ENCODE measurements at places on chromosomes 7 and 10.
A peak's percentile ranks its signal among the peaks of the same experiment; 100 is the strongest.

DNA sequence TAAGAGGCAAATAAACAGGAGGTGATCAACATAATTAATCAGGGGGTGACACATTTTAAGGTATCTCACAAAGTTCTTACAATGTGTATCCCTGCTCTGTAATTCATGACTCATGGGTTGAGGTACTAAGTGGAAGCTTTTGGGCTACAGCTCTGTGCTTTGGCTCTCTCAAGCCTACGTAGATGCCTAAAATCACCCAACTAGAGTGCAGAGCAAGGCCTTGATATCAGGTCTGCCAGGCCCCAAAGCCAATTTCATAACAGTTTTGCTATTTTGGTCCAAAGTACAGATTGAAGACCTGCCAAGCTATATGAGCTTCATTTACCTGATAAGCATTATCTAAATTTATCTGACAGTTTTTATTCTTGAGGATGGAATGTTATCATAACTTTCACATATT lies 175.3 kb upstream of the BET1 start:
- no peak for DNase-seq

DNA sequence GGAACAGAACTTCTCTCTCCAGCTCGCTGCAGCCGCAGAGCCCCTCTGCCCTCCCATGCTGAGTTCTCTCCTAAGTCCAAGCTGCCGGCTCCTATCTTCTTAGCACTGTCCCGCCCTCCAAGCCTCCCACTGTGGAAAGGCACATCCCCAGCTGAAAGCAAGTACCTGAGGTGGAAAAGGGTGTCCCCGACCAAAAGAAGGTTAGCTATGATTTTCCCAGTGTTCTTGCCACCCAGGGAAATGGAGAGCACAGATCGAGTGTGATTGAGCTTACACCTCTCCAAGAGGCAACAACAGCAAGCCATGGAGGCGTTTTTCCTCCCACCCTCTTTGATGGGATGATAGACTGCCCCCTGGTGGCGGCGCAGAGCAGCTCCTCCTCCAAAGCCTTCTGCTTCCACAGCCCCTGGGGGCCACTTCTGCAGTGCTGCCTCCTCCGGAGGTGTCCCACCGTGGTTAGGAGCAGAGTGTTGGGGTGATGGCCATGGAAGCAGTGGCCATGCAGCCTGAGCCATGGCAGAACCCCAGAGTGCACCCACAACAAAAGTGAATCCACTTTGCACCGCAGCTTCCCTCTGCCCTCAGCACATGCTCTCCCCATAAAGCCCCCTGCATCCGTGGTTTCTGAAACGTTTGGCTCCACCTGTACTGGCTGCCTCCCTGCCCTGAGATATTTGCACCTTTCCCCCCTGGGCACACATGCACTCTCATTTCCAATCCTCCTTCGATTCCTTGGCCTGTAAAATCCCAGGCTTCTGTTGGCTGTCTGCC lies 143.1 kb upstream of the STK17A start:
- peak; percentile 37 for DNase-seq

DNA sequence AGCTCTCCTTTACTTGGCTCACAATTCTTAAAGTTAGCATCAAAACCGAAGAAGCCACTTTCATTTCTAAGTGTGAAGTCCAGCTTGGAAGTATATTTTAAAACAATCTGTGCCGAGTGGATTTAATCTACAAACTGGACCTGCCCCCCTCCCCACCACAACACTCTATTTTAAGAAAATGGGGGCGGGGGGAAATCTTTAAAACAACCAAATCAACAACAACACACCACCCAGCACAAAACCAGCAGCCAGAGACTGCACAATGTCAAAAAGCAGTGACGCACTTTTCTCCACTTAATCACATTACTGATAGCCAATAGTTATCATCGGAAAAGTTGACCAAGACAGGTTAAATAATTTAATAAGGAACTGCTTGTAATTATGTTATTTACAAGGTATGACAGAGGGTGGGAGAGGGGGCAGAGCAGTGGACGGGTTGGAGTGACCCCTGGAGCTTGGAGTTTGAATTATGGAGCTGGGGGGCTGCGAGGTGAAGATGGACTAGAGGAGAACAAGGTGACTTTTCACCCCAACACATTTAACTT lies 2.8 kb downstream of the EBF3 start:
- no peak for DNase-seq

DNA sequence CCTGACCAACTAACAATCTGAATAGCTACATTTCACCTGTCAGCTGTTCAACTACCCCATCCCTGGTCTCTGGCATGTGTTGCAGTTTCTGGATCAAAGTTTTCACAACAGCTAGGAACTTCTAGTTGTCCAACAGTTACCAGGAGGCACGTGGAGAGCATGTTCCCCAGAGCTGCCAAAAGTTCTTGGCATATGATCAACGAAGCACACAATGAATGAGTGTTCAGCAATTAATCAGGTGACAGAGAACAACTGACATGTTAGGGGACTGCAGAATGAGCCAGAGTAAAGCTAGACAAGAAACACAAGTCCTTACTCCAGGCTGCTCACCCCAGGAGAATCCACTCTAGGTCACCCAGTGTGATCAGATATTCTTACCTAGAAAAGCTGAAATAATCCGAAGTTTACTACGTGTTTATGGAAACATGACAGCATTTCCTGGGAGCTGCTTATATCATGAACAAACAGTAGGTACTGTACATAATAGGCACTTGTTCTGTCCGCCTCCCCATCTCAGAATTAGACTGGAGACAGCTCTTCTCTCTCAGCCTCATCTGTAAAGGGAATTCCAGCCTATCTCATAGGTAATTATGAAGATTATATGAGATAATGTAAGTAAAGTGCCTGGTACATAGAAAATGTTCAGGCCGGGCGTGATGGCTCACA lies 50.6 kb downstream of the ZNF438 start:
- peak; percentile 91 for DNase-seq

- no peak for DNase-seq
Measured at GRCh38 chr7:919114-919442, 35.4 kb downstream of the ADAP1 start.

DNA sequence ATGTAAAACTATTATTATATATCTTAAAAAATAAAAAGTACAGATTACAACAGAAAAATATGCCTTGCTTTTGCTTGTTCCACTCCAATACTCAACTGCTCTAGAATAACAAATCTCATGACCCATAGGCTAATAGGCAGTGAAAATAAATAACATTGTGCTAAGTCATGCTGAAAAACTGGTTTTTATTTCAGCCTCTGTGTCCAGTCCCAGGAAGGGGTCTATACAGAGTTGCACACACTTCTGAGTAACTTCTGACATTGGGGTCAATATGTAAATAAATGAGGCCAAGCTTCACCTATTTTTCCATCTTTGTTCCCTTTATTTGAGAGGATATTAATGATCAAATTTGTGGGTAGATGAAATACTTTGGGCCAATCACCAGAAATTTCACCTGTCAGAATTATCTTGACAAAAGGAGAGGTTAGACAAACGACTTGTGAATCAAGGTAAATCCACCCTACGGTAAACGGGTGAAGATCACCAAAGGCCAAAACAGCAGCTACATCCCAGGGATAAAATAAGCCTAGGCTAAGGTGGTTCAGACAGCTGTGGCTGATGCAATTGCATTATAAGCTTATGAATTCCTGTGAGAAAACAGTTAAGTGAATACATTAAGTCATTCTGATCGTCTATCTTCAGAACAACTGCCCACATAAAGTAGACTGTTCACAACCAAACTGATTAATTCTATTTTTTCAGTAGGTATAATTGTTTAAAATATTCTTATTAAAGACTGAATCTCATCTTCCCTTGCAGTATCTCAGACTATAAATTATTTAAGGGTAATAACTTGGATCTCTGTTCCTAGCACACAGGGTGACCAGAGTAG lies 87.5 kb downstream of the UBE2H start:
- DNase-seq, result no peak

DNA sequence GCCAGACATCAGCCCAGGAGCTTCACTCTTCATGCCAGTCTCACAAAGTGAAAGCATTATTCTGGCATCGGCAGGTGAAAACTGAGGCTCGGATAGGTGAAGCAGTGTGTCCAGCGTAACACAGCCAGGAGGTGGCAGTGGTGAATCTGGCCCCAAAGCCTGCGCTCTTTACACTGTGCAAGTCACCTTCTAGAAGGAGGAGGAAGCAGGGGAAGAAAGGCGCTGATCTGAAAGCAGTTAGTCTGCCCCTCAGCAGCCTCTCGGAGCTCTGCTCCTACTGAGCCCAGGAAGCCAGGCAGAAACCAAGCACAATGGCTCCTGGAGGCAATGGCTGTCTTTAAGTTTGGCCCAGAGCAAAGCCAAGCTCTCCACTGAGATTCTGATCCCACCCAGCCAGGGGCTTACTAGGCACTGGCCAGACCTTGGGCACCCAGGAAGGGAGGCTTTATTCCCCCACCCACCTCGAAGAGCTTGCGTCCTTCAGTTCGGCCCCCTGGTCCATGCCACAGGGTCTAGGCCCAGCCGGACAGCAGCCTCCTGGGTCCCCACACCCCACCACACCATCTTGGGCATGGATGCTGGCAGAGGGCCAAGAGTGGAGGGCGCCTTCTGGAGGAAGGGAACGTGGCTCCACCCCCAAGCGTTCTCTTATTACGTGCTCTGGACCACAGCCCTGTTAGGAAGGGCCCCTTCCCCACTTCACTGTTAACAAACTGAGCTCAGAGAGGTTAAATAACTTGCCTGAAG lies 104.5 kb downstream of the GRID1 start:
- DNase-seq, result no peak

DNA sequence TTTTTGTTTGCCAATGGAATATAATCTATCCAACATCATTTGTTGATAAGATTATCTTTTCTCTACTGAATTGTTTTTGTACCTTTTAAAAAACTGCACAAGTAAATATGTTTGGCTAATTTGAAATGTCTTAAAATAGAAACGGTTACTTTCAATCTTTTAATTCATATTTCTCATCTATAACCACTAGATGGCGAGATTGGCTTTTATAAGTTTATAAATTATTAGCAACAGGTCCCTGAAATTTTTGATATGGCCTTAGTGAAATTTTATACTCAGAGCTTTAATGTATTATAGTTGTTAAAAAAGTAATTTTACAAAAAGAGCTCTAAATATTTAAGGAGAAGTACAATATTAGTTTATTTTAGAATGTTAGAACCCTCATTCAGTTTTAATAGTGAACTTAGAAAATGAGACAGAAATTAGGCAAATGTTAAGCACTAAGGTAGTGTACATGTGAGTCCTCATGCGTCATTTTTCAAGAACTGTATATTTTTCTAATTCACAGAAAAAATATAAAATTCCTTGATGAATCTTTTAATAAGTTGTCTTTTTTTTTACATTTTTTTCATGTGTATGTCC lies 592.5 kb downstream of the ARL4A start:
- peak; percentile 24 for DNase-seq

DNA sequence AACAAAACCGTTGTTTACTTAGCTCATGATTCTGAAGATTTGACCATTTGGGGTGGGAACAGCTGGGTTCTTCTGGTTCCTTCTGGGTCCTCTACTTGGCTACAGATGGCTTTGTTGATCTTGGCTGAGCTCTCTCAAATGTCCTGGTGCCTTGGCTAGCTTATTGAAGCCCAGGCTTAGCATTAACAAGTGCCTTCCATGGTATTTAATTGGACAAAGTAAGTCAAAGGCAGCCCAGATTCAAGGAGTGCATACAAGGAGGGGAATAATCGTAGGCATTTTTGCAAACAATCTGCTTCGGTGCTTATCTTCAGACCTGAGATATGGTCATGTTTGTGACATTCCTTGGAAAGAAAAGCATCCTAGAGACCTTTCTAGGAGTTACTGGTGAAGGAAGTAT lies 81.4 kb downstream of the ADCYAP1R1 start:
- no peak for DNase-seq

GRCh38 chr10:113518415-113518814 lies 34.4 kb upstream of the HABP2 start:
- DNase-seq, result no peak

DNA sequence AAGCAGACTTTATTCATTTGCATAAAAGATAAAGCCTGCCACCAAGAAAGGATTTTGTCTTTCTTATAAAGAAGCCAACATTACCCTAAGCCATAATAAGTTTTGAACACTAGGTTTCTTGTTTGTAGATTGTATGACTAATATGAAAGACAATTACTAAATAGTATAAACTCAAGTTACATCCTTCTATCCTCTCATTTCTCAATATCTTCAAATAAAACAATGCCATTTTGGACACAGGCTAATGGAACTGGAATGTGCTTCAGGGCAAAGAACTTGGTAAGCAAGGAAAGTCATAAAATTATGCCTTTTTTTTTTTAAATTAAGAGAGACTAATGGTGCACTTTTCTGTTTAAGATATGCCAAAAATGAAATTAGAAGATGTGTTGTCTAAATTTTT lies 137.7 kb downstream of the DKK1 start:
- DNase-seq, result no peak

- DNase-seq, result no peak
Measured at GRCh38 chr7:152968514-152968913, 209.0 kb downstream of the ACTR3B start.

DNA sequence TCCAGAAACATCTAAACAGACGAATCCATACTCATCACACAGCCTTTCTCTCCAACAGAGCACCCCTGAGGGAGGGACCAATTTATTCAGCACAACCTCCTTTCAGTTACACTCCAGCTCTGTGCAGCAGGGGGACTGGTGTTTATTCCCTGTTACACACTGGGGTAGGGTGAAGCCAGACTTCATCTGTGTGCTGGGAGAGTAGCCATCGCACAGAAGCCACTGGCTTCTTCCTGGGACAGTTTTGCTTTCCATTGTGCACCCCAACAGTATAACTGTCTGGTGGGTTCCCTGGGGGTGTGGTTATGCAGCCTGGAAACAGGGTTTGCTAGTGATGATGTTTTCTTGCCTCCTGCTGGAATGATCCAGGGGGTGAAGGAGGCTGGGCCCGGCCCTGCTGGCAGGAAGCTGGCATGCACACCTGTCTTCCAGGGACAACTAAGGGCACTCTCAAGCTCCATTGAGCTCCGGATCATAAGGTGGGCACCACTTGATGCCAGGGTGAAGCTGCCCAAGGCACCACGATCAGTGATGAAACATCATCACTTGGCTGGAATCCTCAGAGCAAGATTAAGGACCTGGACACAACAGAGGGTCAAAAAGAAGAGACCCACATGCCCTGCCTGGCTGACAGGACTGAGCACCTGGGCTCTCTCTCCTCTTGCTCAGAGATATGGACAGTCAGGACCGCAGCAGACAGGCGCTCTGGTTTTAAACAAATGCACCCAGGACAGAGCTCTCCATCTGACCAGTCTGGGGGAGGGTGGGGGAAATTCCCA lies 293.2 kb downstream of the GRID1 start:
- DNase-seq, result no peak

DNA sequence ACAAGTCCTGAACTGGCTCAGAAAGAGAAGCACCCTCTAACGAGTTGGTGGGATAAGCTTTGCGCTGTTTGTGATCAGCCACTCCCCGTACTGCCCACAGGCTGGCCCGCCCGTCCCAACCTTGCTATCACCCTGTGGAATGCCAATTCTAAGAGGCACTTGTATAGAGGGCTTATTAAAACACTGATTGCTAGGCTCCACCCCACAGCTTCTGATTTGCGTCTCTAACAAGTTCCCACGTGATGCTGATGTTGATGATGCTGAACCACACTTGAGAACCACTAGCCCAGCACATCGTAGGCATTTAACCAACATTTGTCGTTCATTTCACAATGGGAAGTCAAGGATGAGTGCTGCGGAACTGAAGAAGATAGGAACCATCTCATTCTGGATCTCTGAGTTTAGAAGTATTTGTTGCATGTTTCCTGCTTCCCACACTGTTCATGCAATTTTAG lies 12.7 kb upstream of the GSAP start:
- no peak for DNase-seq

GRCh38 chr7:139867847-139868246 lies 38.8 kb downstream of the TBXAS1 start:
- DNase-seq, result no peak

GRCh38 chr10:44747593-44748172 lies 163.5 kb upstream of the TMEM72 start:
- DNase-seq, result no peak

Data from endothelial cell of umbilical vein (primary cell).